ENCODE measurements at places on chromosomes 12 and 14.

DNA sequence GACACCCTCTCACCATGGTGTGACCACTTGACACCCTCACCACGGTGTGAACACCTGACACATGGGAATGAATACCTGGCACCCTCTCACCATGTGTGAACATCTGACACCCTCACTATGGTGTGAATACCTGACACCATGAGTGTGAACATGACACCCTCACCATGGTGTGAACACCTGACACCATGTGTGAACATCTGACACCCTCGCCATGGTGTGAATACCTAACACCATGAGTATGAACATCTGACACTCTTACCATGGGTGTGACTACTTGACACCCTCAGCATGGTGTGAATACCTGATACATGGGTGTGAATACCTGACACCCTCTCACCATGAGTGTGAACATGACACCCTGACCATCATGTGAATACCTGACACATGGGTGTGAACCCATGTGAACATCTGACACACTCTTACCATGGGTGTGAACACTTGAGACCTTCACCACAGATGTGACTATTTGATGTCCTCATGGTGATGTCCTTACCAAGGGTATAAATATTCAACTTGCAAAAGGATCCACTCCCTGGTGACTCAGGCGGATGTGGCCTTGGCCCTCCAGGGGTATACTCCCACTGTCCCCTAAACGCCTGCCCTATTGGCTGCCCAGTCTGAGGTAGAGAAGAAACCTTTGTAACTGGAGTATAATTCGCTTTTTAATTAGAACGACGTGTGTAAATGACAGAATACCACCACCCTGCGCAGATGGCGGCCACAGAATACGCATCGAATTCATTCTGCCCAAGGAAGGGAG is 29.1 kb downstream of the RFLNA start:
- DNase-seq: no peak

- DNase-seq: no peak
Observed at GRCh38 chr14:67517083-67517482, 16.0 kb upstream of the PLEKHH1 start.

DNA sequence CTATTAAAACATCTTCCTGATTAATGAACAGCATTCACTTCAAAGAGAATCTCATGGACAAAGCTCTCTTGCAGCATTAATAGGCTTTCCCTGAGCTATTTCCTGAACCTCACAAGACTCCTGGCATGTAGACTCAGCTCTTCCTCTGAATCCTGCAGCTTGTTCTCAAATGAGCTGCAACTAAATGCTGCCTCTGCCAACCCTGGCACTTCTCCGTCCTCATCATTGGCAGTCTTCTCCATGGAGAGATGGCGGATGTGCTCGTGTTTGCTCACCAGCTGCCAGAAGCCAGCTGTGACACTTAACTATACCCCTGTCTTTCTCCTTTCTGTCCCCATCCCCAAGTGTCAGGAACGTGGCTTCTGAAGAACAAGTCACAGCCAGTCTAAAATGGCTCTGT is 232.1 kb downstream of the FOXN3 start:
- no peak for DNase-seq

- no peak for DNase-seq
Observed at GRCh38 chr12:56768424-56768823, 5.3 kb downstream of the HSD17B6 start.

GRCh38 chr12:111074559-111074958 is 154.2 kb upstream of the MYL2 start:
- DNase-seq: no peak

DNA sequence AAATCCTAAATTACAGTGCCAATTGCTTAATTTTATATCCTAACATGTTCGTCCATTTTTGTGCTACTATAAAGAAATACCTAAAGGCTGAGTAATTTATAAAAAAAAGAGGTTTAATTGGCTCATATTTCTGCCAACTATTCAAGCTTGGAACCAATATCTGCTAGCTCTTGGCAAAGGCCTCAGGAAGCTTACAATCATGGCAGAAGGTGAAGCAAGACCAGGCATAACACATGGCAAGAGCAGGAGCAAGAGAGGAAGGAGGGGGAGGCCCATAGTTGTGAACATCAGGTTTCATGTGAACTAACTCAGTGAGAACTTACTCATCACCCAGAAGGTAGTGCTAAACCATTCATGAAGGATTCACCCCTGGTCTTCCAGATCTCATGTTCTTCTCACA is 494.3 kb downstream of the CCER1 start:
- no peak for DNase-seq

DNA sequence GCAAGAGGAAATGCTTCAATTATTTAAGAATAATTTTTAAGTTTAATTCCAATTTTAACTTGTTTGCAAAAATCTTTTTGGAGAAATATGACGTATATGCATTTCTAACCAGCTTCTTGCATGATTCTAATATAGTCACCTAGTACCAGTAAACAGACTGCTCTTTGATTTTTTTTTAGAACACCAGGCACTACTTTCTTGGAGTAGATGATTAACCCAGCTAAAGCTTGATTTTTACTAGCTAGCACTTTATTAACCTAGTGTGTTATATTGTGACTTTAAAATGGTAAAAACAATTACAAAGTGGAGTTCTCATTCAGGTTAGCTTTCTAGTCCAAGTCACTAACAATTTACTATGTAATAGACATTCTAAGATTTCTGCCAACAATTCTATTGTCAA is 32.6 kb upstream of the FGD4 start:
- no peak for DNase-seq

Measured in activated CD8-positive, alpha-beta memory T cell treated with anti-CD3 and anti-CD28 coated beads for 48 hours (primary cell).